Kidney (tissue), 22 donors: ENCODE measurements at places on chromosomes 13 and 19.
A peak's percentile ranks its signal among the peaks of the same experiment; 100 is the strongest.

GRCh38 chr19:55132453-55133129 is 15.2 kb upstream of the PPP1R12C start:
- DNase-seq: no peak

DNA sequence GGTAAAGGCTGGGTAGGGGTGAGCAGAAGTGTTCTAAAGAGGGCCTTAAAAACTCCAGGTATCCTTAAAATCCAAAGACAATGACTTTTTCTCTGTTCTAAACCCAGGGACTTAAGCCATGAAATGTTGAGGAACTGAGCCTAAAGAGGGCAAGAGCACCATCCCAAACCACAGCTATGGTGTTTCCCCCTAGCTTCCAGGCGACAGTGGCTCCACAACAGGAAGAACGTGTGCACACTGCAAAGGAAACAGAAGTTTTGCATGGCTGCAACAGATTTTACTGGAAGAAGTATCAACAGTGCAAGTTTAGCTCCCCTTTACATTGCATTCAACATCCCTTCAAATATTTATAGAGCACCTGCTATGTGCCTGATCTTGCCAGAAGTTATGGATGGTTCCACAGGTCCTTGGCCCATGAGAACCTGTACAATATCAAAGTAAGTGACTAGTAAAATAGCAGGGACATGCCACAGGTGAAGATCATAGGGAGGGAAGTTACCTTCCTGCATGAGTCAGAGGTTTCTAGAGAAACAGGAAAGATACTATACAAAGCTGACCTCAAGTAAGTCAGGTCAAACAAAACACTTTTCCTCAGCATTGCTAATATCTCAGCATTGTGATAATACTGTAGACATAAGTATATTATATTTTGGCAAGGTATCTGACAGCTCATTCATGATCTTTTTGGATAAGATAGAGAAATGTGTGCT is 8.4 kb upstream of the KCTD12 start:
- no peak for DNase-seq

GRCh38 chr19:3649888-3650287 is 23.3 kb upstream of the CACTIN start:
- no peak for DNase-seq

GRCh38 chr13:34265046-34265679 is 447.2 kb downstream of the RFC3 start:
- DNase-seq: no peak

DNA sequence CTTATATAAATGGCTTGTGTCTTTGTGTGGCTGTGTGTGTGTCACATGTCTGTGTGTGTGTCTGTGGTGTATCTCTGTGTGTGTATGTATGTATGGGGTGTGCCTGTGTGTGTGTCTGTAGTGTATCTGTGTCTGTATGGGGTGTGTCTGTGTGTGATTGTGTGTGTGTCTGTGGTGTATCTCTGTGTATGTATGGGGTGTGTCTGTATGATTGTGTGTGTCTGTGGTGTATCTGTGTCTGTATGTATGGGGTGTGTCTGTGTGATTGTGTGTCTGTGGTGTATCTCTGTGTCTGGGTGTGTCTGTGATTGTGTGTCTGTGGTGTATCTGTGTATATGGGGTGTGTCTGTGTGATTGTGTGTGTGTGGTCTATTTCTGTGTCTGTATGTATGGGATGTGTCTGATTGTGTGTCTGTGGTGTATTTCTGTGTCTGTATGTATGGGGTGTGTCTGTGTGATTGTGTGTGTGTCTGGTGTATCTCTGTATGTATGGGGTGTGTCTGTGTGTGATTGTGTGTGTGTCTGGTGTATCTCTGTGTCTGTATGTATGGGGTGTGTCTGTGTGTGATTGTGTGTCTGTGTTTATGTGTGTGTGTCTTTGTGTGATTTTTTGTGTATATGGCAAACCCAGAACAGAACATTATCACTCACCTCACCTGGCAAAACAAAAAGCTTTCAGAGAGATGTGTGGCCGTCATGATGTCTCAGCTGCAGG is 56.1 kb upstream of the MCF2L start:
- no peak for DNase-seq

GRCh38 chr19:38922482-38922881 is 8.1 kb downstream of the SARS2 start:
- DNase-seq: no peak

DNA sequence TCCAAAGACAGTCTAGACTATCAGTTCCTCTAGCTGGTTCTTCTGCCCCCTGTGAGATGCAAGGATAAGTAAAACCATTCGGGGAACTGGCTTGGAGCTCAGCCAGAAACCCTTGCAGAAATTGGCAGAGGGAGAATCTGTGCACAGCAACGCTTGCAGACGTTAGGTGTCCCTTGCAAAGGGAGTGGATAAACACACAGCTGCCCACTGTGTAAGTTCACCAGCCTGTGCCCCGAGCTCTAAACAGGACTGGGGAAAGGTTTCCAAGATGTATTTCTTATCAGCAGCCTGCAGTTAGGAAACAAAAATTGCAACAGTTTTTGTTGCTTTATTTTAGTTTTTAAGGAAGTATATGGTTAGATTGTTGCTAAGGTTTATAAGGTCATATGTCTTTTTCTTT is 19.0 kb upstream of the ADGRE1 start:
- no peak for DNase-seq

- DNase-seq: no peak
These were observed 12.4 kb downstream of the ZIC2 start for GRCh38 chr13:99993660-99994637.

DNA sequence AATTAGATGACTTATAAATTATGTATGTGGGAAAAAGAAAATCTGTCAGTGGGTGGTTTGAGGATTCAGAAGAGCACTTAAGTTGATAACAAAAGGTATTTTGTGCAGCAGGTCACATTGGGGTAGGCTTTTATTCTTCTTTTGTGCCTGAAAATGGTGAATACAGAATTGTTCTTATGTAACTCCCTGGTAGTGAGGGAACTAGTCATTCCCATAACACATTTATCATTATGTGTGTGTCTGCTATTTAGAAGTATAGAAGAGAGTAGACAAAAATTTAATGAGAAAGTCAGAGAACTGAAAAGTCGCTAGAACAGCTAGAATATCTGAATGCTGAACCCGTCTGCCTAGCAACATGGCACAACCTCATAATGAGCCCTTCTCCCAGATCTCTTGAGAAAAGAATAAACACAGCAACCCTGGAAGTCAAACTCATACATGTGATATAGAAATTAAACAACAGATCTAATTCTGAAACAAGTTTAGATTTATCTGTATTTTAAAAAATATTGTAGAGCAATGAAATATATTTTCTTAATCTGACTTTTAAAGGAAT is 111.8 kb upstream of the EDNRB start:
- no peak for DNase-seq

GRCh38 chr13:81304121-81304659 is 963.3 kb upstream of the SPRY2 start:
- no peak for DNase-seq

- DNase-seq: peak; percentile 37
These were observed 2.1 kb downstream of the IFNL2 start for GRCh38 chr19:39270036-39270871.

DNA sequence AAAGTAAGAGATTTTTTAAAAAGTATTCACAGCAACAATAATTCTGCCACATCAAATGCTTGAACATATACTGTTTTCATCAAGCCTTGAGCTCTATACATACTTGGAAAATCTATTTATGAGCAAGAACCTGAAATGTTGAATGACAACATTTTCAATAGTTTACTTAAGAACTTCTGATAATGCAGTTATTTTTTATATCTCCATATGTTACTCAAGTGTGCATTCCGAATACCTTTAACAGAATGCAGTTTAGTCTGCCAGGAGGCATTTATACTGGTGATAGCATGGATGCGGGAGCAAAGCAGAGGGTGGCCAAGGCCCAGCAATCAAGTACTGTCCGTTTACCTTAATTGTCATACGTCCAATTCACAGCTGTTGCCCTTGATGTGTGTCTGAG is 589.5 kb downstream of the KCTD12 start:
- DNase-seq: no peak

- peak; percentile 56 for DNase-seq
These were observed 4.3 kb downstream of the CALM3 start for GRCh38 chr19:46605356-46605821.

DNA sequence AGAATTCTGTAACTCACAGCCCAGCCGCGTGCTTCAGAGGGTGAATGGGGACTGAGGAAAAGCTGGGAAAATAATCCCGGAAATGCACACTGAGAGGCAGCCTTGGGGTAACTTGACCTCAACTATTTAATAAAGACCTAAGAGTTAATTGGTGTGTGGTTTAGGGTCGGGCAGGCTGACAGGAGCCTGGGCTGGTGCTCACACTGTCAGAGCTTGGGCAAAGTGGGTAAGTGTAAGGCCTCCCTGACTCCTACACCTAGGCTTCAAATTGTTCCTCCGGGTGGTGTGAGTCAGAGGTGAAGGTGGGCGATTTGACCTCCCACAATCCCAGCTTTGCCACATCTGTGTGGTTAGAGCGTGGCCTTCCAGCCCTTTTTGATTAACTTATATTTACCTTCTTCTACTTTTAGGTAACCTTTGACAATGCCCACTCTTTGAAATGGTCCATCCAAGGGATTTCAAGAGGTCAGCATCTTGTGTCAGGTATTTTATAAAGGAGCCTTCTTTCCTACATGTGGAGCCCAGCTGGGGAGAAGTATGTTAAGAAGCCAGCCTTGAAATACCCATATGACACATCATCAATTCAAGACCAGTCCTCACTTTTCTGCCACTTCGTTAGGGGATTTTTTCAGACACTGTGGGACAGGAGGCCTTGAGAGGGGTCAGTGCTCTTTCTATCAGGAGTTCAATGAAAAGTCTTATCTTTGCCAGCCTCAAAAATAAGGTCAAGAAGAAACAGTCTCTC is 114.2 kb downstream of the NUFIP1 start:
- DNase-seq: no peak

GRCh38 chr13:114080739-114081561 is 51.5 kb downstream of the RASA3 start:
- peak; percentile 30 for DNase-seq

- DNase-seq: peak; percentile 46
These were observed 34.8 kb upstream of the C1QTNF9 start for GRCh38 chr13:24274452-24275021.

- no peak for DNase-seq
These were observed 105.1 kb downstream of the COG6 start for GRCh38 chr13:39760521-39760920.

GRCh38 chr13:36082396-36082795 is 48.8 kb downstream of the DCLK1 start:
- no peak for DNase-seq

DNA sequence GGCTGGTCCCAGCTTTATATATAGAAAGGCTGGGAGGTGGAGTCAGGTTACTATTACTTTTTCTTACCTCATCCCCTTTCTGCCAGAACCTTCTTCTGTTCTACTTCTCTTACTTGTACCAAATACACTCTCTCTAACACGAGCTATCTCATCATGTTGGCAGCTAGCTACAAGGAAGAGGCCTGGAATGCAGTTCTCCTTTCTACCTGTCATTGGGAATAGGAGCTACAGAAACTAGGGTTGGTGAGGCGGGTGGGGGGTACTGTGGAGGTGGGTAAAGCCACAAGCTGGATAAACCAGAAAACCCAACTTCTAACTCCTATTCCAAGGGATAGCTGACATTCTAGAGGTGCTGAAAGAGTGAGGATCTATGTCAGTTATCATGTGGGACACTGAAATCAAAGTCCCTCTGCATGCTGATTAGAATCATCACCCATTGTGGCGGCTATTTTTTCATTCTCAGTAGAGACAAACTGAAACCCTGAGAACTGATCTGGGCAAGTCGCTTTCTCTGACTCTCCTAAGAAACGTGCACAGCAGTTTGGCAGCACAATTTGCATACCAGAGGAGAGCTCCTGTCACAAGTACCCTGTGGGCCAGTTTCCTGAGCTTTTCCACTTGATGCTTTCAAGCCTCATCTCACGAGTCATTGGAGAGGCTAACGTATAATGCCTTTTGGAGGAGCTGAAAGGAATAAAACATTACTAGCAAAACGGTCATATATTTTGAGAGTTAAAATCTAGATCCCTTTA is 358.1 kb downstream of the ENOX1 start:
- no peak for DNase-seq

DNA sequence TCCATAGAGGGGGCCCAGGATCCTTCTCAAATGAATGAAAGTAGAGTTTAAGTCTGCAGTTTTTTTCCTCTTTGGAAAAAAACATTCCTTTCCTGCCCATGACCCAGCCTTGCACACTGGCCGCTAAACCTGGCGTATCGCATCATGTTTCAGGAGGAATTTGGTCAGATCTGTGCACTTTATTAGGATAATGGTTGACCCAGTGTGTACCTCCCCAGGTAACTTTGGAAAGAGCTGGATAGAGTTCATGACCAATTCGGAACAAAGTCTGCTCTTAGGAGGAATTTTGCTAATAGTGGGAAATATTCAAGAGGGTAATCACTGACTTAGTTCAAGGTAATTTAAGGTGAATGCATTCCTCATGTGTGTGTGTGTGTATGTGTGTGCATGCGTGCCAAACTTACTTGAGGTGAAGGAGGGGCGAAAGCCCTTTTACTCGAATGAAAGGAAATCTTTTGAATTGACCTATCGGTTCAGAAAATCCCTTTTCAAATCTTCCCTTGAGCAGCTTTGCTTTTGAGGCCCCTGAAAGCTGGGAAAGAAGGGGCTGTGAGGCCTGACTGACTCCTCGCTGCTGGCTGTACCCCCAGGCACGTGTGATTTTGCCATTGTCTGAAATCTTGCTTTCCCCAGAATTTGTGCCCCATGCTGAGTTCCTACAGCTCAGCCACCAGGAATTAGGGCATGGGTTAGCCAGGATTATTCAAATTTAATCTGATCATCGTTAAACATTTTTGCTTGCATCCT is 46.3 kb downstream of the SIPA1L3 start:
- peak; percentile 82 for DNase-seq

DNA sequence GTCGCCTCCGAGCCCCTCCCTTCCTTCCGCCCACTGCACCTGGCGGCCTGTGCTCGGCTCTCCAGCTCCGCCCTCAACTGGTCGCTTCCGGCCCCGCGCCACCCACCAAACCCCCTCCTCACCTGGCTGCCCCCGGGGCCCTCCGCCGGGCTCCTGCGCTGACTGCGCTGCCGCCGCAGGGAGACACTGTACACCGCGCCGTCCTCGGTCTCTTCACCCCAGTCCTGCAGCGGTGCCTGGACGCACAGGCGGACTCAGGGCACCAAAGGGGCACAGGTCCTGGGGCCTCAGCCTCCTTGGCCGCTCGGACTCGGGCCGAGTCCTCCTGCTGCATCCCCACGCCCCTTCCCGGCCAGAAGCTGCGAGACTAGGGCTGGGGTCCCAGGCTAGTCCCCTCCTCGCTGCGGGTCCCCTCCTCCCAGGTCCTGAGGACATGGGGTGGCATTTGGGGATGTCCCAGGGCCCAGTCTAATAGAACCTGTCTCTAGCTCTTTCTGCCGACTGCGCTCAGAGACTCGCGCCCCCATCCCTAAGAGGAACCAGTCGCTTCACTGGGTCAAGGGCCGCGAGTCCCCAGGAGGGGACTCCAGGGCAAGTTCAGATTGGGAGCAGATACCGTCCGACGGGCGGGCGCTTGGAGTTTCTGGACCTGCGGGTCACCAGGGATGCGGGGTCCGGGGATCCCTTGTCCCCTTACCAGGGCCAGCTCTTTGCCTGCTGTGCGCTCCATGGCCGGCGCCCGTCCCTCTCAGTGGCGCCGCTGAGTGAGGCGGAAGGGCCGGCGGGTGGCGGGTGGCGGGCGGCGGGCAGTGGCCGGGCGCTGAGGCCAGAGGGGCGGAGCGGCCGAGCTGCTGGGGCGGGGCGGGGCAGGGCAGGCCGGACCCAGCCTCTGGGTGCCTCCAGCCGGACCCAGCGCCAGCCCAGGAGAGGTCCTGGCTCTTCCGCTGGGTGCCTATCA is at the start of gene RGL3:
Gene RGL3 (minus strand): TSS at position 766 of the 958 bp plus-strand sequence. CDS start 36 bp downstream, at position 730.
- peak; percentile 86 for DNase-seq
